CD4-positive, CD25-positive, alpha-beta regulatory T cell (primary cell): ENCODE measurements at places on chromosomes 16 and 17. TPM values are rescaled to one million over a fixed set of nuclear protein-coding genes. Genes with fewer than 3 reads are reported as not detected.

Gene TBX6
- 0.42 TPM for total RNA-seq

Gene HP
- total RNA-seq = not detected

Gene ZKSCAN2
- 5.6 TPM for total RNA-seq

Gene GAST
- not detected for total RNA-seq

Gene C1QL1
- total RNA-seq = not detected

Gene CHAD
- not detected for total RNA-seq

Gene NOXO1
- total RNA-seq = 0.47 TPM

Gene RAB11FIP3
- total RNA-seq = 34.5 TPM

Gene SLC12A4
- 30.4 TPM for total RNA-seq

Gene HID1
- total RNA-seq = 5.6 TPM

Gene NPIPB13
- total RNA-seq = 30.5 TPM

Gene LRRC36
- total RNA-seq = not detected

Gene CNTNAP4
- not detected for total RNA-seq

Gene CCDC78
- 2.5 TPM for total RNA-seq

Gene ARHGDIA
- 578 TPM for total RNA-seq

Gene RNF157
- 17.7 TPM for total RNA-seq

Gene GRB7
- not detected for total RNA-seq

Gene FADS6
- not detected for total RNA-seq

Gene MT1F
- total RNA-seq = 6.8 TPM

Gene DNASE1L2
- 0.37 TPM for total RNA-seq

Gene RAB26
- not detected for total RNA-seq

Gene KRTAP4-5
- total RNA-seq = not detected

Gene APOBR
- total RNA-seq = 6.8 TPM

Gene MT1H
- not detected for total RNA-seq

Gene CLEC16A
- 38.9 TPM for total RNA-seq

Gene DPEP3
- 0.44 TPM for total RNA-seq

Gene IGF2BP1
- total RNA-seq = not detected

Gene NPIPA5
- total RNA-seq = 7.1 TPM

Gene NPIPB4
- total RNA-seq = 411 TPM

Gene SLC16A11
- 0.39 TPM for total RNA-seq

Gene HSD17B2
- not detected for total RNA-seq

Gene RPTOR
- 70.1 TPM for total RNA-seq

Gene AURKB
- 3.7 TPM for total RNA-seq

Gene GNPTG
- total RNA-seq = 44.1 TPM

Gene HCRT
- not detected for total RNA-seq

Gene ACAP1
- 723 TPM for total RNA-seq

Gene ACSM3
- 0.91 TPM for total RNA-seq

Gene MYOCD
- not detected for total RNA-seq

Gene WNT9B
- total RNA-seq = not detected

Gene TUBB3
- total RNA-seq = 1.8 TPM

Gene OMG
- 1.3 TPM for total RNA-seq

Gene RAMP2
- not detected for total RNA-seq

Gene KRTAP2-3
- not detected for total RNA-seq

Gene CTRB1
- total RNA-seq = not detected

Gene XAF1
- 95.1 TPM for total RNA-seq
